ENCODE measurements at places on chromosomes 5 and 9.

- DNase-seq: no peak
These were observed 99.3 kb downstream of the ANGPTL2 start for GRCh38 chr9:127022913-127023660.

GRCh38 chr5:82698026-82698425 is 379.2 kb downstream of the TMEM167A start:
- no peak for DNase-seq

DNA sequence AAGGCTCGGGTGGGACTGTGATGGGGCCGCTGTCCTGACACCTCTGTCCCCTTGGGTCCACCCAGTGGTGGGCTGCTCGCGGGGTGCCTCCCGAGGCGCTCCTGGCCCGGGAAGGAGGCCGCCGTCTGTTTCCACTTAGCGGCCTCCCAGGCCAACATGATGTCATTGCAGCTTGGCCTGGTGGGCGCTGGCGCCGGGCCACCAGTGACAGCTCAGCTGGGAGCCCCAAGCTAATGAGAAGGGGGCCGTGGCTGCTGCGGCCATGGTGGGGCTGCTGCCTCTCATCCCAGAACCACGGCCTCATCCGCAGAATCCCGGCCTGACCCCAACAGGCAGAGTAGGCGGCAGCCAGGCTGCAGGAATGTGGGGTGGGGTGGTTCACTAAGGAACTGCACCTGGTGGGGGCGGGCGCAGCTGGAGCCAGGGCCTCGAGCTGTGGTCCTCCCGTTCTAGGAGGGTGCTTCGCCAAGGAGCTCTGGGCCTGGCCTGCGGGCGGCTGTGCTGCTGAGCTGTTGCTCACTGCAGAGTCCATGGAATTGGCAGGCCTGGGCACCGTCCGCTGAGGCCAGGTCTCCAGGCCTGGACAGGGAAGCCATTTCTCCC is 123.5 kb upstream of the COL5A1 start:
- DNase-seq: no peak

- DNase-seq: no peak
These were observed 117.0 kb downstream of the NXNL2 start for GRCh38 chr9:88651682-88652633.

DNA sequence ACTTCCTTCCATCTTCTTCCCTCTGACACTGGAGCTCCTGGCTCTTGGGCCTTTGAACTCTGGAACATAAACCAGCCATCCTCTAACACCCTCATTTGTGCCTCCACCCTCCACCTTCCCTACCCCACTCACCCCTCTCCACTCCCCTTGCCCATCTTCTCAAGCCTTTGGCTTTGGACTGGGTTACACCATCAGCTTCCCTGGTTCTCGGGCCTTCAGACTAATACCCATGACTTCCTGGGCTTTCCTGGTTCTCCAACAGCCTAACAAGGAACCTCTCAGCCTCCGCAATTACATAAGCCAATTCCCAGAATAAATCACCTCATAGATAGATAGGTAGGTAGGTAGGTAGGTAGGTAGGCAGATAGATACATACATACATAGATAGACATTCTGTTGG is 67.1 kb downstream of the FREM1 start:
- no peak for DNase-seq

GRCh38 chr5:14330729-14331385 is 187.7 kb downstream of the TRIO start:
- DNase-seq: no peak

DNA sequence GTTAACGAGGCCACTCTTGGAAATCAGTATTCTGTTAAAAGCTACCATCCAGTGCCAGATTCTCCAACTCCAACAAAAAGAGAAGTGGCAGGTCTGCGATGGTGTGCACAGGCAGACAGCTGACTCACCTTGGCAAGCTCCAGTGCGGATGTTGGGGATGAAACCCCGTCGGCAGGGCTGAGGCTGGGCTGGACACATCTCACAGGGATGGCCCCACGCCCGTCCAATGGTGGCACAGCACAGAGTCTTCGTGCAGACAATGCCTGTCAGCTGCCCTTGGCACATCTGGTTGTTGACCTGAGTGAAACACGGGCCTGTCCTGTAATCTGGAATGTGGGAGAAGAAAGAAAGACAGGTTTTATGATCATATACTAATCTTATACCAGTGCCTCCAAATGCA is 73.4 kb downstream of the FBN2 start:
- no peak for DNase-seq

GRCh38 chr5:115423541-115423940 is 121.0 kb downstream of the FEM1C start:
- no peak for DNase-seq

DNA sequence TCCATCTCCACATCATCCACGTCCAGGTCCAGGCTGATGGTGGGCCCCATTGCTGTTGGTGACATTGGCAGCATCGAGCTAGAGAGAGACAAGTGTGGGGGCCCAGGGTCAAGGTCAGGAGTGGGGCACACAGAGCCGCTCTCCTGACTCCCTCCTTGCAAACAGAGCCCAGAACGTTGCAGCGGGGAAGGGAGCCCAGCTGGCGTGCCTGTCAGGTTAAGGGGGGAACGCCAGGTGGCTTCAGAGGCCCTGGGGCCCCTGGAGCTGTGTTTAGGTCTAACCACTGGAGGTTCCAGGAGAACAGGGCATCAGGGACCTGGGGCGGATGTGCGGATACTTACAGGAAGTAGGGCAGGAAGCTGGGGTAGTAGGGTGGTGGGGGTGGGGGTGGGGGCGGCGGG is 7.5 kb downstream of the RNF44 start:
- no peak for DNase-seq

- DNase-seq: no peak
These were observed 10.9 kb upstream of the NKD2 start for GRCh38 chr5:997711-998110.

DNA sequence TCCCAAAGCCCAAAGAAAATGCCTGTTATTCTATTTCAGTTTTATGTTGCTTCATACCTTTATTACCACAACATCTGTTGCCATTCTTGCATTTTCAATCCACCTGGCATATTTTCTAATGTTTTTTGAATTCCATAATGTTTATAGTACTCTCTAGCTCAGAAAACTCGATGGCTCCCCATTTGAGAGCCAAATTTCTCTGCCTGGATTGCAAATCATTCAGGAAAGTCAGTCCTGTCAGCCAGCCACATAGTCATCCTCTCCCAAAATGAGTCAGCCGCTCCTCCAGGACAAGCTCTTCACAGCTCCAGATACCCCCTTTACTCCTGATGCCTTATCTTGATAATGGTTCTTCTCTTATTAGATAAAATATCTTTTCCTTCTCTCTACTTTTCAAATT is 78.2 kb upstream of the ADCY2 start:
- DNase-seq: no peak

DNA sequence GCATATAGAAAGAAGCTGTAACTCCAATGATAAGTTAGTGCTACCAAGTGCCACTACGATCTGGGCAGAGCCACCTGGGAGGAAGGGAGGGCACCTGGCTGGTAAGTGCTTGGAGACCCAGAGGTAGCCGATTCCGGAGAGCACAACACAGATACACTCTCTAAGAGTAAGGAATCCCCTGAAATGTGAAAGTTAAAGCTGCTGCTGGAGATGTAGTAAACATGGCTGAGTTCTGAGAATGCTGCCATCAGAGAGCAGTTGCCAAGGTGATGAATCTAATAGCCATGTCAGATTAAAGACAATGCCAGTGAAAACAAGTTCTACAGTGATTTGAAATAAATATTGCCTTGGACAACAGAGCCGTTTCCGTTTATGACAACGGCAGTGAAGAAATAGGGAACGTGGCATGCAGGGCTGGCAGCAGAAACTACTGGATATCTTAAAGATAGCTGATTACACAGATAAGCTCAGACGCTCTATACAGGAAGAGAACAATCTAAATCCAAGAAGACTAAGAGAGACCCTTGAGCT is 561.2 kb upstream of the C9orf72 start:
- no peak for DNase-seq

DNA sequence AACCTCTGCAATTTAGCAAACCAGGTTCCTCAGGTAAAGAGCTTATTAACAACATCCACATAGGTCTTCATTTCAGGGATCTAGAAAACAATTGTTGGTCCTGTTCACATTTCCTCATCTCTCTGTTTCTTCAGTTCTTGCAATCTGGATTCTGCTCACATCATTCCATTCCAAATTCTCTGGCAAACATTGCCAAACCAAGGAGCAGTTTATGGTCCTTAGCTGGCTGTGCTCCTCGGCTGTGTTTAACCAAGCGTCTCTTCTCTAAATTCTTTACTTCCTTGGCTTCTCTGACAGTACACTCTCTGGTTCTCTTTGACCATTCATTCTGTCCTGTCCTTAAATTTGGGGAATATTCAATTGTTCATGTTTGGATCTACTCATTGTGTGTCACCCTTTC is 65.8 kb upstream of the RANBP3L start:
- DNase-seq: no peak

GRCh38 chr9:133881671-133882381 is 110.3 kb downstream of the VAV2 start:
- DNase-seq: no peak

DNA sequence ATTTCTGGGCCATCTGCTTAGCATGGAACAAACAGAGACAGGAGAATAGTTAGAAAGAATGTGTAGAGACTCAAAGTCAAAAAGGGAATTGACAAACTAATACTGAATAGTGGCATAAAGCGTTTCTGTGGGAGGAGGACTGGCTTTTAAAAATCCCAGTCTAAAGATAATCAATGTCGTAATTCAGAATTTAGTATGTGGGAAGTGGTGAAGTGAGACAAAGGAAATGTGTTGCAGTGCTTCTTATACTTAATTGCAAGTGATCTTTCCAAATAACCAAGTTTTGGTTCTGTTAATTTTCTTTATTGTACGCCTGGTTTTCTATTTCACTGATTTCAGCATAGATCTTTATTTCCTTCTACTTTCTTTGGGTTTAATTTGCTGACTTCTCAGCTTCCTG is 133.2 kb downstream of the ENTREP1 start:
- DNase-seq: no peak

- DNase-seq: no peak
These were observed 225.2 kb downstream of the FSTL4 start for GRCh38 chr5:133387091-133387490.

GRCh38 chr9:131590907-131591844 is 45.9 kb downstream of the PRRT1B start:
- peak; percentile 40 for DNase-seq

DNA sequence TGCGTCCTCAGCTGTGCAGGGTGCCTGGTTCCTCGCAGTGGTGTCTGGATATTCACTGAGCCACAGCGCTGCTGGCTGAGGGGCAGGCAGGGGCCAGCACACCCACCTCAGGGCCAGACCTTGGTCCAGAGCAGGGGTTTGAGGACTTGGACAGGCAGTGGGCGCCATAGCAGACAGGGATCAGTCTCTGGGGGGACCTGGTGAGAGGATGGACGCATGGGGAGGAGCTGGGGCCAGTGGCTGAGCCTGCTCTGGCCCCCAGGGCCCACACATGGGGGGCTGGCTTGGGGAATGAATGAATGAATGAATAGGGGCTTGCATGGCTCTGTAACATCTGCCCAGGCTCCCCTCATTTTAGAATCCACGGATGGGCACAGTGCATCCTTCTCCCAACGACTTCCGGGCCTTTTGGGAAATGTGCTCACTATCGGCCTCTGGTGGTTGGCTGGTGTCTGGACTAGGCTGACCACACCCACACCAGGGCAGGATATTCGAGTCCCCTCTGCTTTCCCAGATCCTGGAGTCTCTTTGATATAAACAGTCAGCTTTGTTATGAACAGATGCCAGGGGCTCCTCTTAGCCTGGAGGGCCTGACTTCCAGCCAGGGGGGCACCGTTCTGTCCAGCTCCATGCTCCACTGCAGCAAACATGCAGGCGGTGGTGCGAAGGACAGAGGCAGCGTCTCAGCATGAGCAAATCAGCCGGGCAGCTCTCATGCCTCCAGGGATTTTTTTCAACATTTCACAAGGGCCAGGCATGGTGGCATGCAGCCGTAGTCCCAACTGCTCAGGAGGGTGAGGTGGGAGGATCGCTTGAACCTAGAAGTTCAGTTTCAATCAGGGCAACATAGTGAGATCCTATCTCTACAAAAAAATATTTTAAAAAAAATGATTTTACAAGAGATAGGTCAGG is 62.6 kb downstream of the NEK6 start:
- peak; percentile 4 for DNase-seq

GRCh38 chr9:73023025-73023541 is 70.2 kb upstream of the ALDH1A1 start:
- peak; percentile 20 for DNase-seq

- no peak for DNase-seq
These were observed 20.4 kb downstream of the NSA2 start for GRCh38 chr5:74787424-74787823.

DNA sequence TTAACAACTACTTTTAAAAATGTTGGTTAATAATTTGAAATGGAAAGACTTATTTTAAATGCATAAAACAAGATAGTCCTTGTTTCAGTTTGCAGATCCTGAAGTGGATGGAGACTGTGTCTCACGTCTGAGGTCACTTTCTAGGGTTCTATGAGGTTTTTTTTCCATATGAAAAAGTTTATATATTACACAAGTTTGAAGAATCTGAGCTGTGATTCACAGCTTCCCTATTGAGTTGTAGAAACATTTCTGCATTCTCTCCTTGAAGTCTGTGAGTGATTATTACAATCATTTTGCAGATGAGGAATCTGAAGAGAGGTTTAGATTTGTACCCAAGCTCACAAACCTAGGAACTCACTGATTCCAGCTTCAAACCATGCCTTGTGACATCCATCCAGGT is 442.5 kb upstream of the KLF4 start:
- DNase-seq: no peak

- no peak for DNase-seq
These were observed 198.9 kb upstream of the SLC27A6 start for GRCh38 chr5:128766406-128766805.

DNA sequence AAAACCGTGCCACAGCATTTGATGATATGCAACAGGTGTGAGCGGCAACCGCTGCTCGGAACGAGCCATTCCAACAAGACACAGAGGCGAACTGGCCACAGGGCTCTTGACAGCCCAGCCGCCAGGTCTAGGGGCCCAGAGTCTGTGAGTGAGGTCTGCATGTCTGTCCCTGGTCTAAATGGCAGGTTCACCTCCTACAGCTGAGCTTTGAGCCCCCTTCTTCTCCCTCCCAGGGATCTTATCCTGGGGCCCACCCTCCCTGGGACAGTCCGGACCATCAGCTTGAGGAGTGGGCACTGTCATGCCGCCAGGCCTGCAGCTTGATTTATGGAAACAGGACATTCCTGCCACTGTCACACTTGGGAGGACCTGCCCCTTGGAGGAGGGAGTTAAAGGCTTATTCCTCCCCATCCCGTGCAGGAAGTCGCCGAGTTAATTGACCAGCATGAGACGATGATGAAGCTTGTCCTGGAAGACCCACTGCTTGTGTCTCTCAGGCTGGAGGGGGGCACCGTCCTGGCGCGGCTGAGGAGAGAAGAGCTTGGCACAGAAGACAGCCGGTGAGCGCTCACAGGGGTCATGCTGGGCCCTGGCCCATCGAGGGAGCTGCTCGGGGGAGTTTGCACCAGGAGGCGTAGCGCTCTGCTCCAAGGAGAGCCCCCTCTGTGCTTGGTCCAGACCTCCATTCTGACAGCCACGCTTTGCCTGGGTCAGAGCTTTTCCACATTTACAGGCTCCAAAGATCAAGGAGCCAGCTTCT is 35.5 kb upstream of the LRRC14B start:
- DNase-seq: no peak

GRCh38 chr5:175001876-175002645 is 277.7 kb downstream of the MSX2 start:
- DNase-seq: no peak
